ENCODE measurements at places on chromosomes 1 and 21. TPM values are rescaled to one million over a fixed set of nuclear protein-coding genes. Genes with fewer than 3 reads are reported as not detected.

Gene CLCA4
- 0.96 TPM for total RNA-seq

Gene NCF2
- 52.6 TPM for total RNA-seq

Gene FCN3
- total RNA-seq = not detected

Gene HAO2
- not detected for total RNA-seq

Gene GSTM3
- 24.1 TPM for total RNA-seq

Gene AMY1B
- total RNA-seq = not detected

Gene KIF14
- 1.3 TPM for total RNA-seq

Gene CYP4B1
- total RNA-seq = not detected

Gene HSPB7
- not detected for total RNA-seq

Gene ACOT11
- 3.4 TPM for total RNA-seq

Gene NBPF10
- 1.3 TPM for total RNA-seq

Gene MYCL
- total RNA-seq = 7.0 TPM

Gene LCE1A
- not detected for total RNA-seq

Gene FCRL2
- total RNA-seq = not detected

Gene CD101
- 0.48 TPM for total RNA-seq

Gene CD1B
- not detected for total RNA-seq

Gene TRPM2
- total RNA-seq = under 0.01 TPM

Gene OR10K2
- not detected for total RNA-seq

Gene MANEAL
- 2.2 TPM for total RNA-seq

Gene OR10R2
- not detected for total RNA-seq

Gene ATP5PB
- 249 TPM for total RNA-seq

Measured in tracheal epithelial cell (primary cell).